ENCODE measurements at places on chromosomes 5 and 9.

GRCh38 chr5:125489146-125489545, 742.7 kb upstream of the ZNF608 start:
- DNase-seq: no peak

DNA sequence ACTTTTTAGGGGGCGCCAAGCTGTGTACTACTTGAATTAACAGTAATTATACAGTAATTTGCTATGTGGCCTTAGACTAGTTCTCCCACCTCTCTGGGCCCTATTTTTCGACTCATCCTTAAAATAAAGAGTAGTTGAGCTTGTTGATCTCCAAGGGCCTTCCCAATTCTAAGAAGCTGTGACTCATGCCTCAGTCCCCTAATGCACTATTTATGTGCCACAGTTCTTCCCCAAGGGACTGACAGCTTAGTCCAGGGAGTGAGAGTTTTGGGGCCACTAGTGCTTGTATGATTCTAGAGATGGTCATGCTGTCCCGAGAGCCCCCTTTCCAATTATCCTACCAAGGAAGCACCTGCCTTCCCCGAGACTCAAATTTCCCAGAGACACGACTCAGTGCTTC, 149.7 kb downstream of the PAPPA start:
- no peak for DNase-seq

DNA sequence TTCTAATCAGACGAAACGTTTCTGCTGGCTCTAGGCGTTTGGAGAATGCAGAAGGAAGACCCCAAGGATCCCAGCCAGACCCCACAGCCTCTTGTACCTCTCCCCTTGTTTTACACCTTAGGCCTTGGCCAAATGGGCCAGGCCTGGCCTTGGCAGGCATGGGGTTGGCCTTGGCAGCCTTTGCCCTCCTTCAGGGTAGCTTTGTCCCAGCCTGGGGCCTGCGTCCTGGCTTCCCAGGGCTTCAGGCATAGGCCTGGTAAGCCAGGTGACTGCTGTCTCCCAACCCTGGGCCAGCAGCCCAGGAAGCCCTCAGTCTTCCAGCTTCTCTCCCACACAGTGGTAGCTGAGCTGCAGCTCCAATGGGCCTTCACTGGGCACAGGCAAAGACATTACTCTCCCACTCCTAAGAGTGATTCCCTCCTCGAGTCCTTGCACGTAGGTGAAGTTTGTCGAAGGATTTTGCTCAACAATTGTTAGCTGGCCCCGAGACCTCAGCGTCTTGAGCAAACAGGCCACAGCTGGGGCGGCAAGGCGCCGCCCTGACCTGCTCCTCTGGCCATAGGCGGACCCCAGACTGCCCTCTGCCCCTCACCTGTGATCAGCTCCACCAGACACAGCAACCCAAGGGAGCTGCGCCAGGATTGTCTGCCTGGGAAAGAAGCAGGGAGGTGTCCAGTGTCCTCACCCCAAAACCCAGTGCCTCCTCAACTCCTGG, 1.1 kb upstream of the PITX1 start:
- DNase-seq: no peak

- no peak for DNase-seq
These were observed 10.6 kb downstream of the GPR150 start for GRCh38 chr5:95630394-95630917.

DNA sequence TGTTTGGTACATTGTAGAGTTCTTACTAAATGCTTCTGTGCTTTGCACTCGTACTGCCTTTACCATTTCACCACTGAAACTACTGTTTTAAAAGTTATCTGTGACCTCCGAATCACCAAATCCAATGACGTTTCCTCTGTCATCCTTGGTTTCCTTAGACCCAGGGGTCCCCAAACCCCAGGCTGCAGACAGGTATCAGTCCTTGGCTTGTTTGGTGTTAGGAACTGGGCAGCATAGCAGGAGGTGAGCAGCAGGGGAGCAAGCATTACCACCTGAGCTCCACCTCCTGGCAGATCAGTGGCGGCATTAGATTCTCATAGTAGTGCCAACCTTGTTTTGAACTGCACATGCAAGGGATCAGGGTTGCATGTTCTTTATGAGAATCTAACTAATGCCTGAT, 26.8 kb upstream of the APC start:
- DNase-seq: no peak

DNA sequence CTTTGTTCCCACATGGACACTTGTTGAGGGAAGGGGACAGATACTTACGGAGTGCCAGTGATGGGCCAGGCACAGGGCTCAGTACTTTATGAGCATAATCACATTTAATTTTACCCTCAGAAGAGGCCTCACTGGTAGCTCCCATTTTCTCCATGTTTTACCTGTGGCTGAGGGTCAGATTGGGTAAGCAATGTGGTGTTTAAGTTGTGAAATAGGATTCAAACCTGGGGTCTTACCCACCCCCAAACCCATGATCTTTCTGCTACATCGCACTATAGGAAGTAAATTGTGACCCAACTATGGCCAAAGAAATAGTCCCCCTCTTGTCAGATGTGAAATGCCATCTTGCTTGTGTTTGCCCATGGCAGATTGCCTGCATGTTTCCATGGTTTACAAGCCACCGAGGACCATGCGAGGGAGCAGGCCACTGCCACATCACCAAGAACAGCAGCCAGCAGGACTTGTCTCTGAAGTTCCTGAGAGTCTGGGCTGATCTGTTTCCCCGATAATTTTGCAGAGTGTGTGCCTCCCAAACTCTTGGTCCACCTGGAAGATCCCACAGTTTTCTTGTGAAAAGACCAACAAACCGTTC, 95.4 kb downstream of the MACROH2A1 start:
- no peak for DNase-seq

DNA sequence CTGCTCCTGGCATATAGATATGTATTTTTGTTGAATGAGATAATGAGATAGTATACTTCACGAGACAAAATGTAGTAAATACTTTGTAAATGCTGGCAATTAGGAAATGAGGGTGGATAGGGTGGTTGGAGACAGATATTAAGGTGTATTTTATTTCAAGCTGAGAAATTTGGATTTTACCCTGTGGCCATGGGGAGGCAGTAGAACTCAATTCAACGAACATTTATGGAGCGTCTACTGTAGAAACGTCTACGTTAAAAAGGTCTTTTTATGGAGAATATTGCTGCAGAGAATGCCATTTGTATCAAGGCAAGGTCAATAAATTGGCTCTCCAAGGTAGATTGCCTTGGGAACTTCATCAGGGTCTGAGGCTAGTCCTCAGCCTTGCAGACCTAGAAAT, 21.5 kb upstream of the RALGPS1 start:
- DNase-seq: peak; percentile 32

DNA sequence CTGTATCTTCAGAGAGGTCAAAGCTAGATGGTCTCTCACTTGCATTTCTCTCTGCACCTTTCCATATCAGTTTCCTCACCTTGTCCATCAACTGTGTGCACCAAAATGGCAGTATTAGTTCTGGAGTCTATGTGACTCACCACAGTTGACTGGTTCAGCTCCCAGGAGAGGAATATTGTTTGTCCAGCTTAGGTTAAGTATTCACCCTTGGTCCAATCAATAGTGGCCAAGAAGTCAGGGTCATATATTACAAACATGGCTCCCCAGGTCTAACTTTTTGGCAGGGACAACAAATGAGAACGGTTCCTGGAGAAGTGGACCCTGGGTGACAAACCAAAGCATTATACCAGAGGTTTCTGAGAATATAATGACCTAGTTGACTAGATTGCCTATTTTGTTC, 24.9 kb upstream of the CDC23 start:
- DNase-seq: no peak

DNA sequence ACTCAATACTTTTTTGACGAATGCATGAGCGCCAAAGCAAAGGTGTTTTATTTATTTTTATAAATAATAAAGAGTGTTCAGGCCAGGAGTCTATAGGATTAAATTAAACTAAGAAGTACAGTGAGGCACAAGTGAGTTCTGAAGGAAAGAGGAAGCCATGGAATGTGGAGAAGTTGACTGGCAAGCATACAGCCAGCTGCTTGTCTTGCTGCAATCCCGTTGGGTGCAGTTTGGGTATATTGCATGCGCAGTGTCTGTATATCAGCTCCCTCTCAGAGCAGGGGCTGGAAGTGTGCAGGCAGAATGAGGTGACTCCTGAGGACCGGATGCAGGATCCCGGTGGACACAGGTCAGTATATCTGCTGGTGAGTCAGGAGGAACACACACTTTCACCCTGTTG, 315.6 kb downstream of the ZSWIM6 start:
- no peak for DNase-seq

- DNase-seq: no peak
These were observed 78.7 kb upstream of the NR4A3 start for GRCh38 chr9:99743006-99743405.

DNA sequence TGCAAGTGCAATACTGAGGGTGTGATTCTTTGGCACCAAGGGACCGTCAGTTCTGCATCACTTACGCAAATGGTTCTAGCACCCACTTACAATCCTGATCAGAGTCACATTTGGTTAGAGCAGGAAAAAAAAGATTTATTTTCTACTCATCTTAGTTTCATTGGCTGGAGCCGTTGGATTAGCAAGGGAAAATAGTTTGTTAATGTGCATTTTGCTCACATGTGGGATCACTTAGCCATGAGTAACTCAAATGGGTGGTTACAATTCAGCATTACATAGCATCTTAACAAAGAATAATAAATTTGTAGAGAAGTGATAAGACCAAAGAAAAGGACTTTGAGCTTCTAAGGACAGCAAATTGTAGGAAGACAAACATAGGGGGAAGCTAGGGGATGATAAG, 216.9 kb downstream of the AUH start:
- no peak for DNase-seq

- no peak for DNase-seq
These were observed 140.9 kb downstream of the ZNF608 start for GRCh38 chr5:124605541-124605940.

DNA sequence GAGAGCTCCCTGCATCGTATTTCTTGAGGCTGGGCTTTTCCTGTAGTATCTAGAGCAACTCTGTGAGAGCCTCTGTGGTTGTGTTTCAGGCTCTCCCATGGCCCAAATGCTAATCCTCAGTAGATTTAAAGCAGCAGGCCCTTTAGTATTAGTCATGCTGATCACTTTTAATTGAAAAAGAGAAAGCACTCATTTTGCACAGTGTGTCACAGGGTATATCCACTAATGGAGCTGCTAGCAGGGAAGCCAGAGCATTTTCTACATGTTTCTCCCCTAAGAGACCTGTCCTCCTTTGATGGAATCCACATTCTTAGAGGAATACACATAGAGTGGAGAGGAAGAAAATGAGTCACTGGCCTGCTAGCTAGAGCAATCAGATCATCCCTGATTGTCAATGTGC, 348.5 kb downstream of the TMEM232 start:
- peak; percentile 42 for DNase-seq

DNA sequence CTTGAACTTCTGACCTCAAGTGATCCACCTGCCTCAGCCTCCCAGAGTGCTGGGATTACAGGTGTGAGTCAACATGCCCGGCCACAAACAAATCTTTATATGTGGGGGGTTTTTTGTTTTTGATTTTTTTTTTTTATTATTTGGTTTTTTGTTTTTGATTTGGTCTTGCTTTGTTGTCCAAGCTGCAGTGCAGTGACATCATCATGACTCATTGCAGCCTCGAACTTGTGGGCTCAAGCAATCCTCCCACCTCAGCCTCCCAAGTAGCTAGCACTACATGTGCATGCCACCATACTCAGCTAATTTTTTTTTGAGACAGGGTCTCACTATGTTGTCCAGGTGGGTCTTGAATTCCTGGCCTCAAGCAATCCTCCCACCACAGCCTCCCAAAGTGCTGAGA, 42.4 kb downstream of the ALDH7A1 start:
- DNase-seq: no peak

- no peak for DNase-seq
These were observed 206.3 kb downstream of the EFNA5 start for GRCh38 chr5:107464416-107464815.

GRCh38 chr5:126055348-126055729, 367.9 kb upstream of the GRAMD2B start:
- no peak for DNase-seq

GRCh38 chr5:60352992-60353599, 346.9 kb downstream of the DEPDC1B start:
- no peak for DNase-seq

- no peak for DNase-seq
These were observed 4.1 kb downstream of the SHB start for GRCh38 chr9:38064842-38065368.

- peak; percentile 31 for DNase-seq
These were observed 199.4 kb downstream of the ESM1 start for GRCh38 chr5:54785729-54786591.

DNA sequence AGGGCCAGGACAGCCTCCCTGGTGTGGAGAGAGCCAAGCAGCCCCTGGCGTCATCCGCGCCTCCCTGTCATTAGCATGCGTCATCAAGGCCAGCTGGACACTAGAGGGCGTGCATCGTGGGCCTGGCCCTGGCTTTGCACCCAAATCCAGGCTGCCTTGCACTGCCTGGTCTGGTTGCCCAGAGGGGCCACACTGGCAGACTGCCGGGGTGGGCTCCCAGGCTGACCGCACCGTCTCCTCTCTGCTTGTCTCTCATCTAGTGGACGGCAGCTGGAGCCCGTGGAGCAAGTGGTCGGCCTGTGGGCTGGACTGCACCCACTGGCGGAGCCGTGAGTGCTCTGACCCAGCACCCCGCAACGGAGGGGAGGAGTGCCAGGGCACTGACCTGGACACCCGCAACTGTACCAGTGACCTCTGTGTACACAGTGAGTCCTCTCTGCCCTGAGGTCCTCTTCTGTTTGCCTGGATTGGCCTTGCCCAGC, 29.0 kb downstream of the HK3 start:
- peak; percentile 19 for DNase-seq
